ENCODE measurements at places on chromosomes 16 and 17.

- DNase-seq: peak; percentile 29
Measured at GRCh38 chr16:84700446-84701300, 873 bp downstream of the USP10 start.

GRCh38 chr17:37848690-37849616 is 75.3 kb upstream of the TBC1D3K start:
- DNase-seq: no peak

GRCh38 chr17:45334701-45335677 is 18.2 kb upstream of the MAP3K14 start:
- peak; percentile 82 for DNase-seq

DNA sequence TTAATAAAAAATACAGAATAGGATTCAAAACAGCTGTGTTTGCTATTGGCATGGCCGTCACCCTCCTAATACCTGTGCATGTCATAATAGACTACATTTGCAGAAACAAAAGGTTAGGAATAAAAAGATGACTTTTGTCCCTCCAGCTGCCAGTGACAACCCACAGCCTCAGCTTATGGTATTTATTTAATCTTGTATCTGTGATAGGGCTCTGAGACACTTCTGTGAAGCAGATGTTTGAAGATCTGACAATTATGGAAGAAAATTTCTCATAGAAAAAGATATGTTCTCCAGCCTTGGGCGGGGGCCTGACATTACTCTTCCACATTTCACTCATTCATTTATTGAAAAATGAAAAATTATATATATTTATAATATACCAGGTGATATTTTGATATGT is 62.2 kb downstream of the PITPNC1 start:
- DNase-seq: no peak

GRCh38 chr17:29959658-29960337 is 18.4 kb downstream of the EFCAB5 start:
- DNase-seq: no peak

- no peak for DNase-seq
Measured at GRCh38 chr17:72545766-72546165, 424.9 kb downstream of the SOX9 start.

DNA sequence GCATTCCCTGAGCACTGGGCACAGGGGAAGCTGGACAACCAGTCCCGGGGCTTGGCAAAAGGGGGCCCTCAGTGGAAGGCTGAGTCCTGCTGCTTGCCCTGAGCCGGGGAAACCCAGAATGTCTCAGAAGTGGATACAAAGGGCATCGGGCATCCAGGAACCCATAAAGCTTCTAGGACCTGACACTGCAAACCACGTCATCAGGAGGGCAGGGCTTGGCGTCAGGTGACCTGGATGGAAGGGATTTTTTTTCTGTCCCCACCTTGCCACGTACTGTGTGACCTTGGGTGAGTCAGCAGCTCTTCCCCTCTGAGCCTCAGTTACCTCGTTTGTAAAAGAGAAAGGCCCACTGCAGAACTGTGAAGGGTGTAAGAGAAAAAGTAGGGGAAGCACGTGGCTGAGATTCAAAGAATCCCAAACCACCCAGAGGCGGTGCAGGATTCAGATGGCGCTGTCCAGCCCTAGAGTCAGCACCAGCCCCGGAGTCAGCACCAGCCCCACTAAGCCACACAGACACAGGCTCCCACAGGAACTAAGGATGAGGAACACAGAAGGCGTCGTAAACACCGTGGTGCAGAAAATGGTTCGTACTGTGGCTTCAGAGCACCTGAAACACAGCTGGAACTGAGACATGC is 53.7 kb downstream of the C16orf95 start:
- DNase-seq: no peak

GRCh38 chr17:66540131-66540781 is 237.8 kb downstream of the PRKCA start:
- no peak for DNase-seq

DNA sequence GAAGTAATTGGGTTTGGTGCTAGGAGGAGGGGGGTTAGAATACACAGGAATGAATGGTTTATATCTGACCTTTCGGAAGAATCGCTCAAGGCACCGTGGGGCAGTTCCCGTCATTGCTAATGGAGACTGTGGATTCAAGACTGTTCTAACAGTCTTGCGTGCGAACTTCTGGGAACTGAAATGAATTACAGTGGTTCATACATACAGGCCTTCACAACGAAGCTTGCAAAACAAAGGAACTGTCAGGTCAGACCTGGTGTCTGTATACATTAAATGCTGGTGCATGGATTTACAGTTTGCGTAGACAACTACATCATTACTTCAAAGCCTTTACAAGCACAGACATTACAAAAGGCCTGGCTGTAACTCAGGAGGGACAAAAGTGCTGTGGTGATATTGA is 983.9 kb downstream of the CDH11 start:
- no peak for DNase-seq

DNA sequence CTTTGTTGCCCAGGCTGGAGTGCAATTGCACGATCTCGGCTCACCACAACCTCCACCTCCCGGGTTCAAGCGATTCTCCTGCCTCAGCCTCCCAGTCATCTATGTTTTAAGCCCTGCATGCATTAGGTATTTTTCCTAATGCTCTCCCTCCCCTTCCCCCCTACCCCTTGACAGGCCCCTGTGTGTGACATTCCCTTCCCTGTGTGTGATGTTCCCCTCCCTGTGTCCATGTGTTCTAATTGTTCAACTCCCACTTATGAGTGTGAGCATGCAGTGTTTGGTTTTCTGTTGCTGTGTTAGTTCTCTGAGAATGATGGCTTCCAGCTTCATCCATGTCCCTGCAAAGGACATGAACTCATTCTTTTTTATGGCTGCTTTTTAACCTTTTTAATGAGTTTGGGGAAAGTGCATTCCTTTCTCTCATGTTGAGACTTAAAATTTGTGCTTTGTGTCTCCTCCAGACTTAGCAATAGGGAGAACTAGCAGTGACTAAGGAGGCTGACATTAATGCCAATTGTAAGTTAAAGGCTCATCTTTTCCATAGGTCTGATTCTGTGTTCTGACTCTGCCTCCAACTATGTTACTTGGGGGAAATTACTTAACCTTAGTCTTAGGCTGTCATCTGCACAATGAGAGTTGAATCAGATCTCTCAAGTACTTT is 17.7 kb upstream of the PHAF1 start:
- no peak for DNase-seq

DNA sequence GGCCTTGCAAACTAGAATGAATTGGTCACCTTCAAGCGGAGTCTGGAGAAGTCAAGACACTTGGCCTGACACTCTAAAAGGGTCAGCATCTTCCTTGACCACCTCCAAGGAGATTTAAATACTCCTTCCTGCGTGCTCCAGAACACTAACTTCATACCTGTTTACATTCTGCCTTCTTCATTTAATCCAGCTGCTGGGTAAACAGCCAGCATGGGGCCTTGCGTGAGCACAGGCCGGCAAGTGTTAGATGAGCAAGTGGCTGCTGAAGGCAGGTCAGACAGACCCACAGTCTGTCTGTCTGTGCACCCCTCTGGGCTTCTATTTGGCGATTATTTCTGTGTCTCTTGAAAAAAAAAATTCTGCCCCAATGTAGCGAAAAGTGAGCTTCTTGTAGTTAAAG is 153.8 kb downstream of the MSI2 start:
- peak; percentile 76 for DNase-seq

DNA sequence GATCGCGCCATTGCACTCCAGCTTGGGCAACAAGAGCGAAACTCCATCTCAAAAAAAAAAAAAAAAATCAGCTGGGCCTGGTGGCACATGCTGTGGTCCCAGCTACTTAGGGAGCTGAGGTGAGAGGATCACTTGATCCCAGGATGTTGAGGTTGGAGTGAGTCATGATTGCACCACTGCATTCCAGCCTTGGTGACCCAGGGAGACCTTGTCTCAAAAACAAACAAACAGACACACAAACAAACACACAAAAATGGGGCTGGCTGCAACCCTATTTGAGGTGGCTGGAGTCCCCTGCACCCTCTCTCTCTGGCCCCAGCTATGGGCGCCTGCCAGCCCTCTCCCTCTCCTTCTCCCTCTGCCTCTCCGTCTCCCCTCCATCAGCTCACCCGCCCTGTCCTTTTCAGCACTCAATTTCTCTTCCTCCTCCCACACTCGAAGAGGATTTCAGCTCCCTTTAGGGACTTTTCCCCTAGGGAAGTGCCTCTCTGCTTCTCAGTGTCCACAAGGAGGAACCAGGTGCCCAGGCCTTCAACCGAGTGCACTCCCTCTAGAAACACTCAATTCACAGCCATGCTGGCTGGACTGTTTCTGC is 17.5 kb upstream of the TFAP4 start:
- DNase-seq: no peak

DNA sequence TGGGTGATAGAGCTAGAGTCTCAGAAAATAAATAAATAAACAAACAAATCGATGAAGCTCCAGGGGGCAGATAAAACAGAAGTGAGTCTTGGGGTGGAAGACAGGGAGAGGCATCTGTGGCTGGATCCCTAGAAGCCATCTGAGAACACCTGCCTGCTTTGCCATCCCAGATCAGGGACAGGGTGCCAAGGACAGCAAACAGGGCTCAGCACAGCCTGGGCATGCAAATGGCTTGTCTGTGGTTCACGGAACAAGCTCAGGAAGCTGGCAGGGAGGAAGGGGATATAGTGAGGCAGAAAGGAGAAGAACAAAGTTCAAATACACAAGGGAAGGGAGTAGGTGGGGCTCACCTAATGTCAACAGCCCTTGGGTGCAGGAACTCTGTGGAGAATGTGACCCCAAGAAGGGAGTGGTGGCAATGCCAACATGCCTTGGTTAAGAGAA is 27.5 kb downstream of the TRIM25 start:
- no peak for DNase-seq

DNA sequence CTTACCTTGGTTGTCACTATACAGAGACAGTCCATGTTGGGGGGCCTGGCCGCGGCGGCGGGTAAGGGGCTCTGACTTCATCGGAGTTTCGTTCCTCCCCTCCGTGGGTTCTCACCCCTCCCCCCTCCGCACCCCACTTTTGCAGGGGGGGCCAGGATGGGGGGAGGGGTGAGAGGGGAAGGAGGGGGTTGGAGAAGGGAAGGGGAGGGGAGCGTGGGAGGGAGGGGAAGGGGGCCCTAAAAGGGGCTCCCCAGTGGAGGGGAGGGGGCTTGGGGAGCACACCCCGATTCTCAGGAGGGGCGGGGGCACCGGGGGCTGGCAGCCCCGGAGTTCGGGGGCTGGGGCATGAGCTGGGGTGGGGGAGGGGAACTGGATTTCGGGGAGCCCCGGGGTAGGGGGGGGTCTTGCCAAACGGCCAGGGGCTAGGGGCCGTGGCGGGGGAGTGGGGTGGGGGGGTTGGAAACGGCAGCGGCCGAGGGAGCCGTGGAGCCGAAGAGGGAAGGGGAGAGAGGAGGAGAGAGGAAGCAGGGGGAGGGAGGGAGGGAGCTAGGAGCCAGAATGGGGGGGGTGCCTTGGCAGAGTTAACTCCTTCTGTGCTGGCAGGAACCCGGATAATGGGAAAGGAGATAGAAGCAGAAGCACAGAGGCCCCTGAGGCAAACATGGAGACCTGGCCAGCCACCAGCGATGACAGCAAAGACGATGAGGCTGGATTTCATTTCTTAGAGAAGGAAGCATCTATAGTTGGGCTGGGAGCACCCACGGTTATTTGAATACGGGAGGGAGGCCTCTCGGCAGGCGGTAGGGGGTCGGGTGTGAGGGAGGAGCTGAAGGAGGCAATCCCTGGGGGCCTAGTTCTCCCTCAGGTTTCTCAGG is 2.3 kb downstream of the DLG4 start:
- peak; percentile 75 for DNase-seq

Measured in NCI-H69 (cell line).